Gastrocnemius medialis (tissue), 4 donors: ENCODE measurements at places on chromosomes 3 and 15.
A peak's percentile ranks its signal among the peaks of the same experiment; 100 is the strongest.

GRCh38 chr3:36957862-36958686 is 13.2 kb upstream of the TRANK1 start:
- no peak for DNase-seq

DNA sequence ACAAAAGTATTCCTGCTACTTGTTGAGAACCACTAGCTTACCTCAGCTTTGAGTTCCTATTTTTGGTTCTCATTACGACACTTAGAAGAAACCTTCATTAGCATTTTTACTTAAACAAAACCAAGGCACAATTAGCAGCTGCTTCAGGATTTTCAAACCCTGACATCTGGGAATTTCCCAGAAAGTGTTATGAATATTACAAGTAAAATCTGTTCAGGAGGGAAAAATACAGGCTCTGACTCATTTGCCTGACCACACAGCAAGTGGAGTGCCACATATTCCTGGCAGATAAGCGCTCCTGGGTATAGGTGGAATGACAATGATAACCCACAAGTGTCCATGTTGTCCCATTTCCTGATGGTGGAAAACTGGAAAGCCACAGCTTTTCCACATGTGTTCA is 10.3 kb upstream of the RFTN1 start:
- no peak for DNase-seq

- DNase-seq: no peak
Measured at GRCh38 chr15:89375093-89376005, 40.7 kb upstream of the POLG start.

GRCh38 chr3:128867200-128868125 is 12.0 kb upstream of the ACAD9 start:
- DNase-seq: no peak

DNA sequence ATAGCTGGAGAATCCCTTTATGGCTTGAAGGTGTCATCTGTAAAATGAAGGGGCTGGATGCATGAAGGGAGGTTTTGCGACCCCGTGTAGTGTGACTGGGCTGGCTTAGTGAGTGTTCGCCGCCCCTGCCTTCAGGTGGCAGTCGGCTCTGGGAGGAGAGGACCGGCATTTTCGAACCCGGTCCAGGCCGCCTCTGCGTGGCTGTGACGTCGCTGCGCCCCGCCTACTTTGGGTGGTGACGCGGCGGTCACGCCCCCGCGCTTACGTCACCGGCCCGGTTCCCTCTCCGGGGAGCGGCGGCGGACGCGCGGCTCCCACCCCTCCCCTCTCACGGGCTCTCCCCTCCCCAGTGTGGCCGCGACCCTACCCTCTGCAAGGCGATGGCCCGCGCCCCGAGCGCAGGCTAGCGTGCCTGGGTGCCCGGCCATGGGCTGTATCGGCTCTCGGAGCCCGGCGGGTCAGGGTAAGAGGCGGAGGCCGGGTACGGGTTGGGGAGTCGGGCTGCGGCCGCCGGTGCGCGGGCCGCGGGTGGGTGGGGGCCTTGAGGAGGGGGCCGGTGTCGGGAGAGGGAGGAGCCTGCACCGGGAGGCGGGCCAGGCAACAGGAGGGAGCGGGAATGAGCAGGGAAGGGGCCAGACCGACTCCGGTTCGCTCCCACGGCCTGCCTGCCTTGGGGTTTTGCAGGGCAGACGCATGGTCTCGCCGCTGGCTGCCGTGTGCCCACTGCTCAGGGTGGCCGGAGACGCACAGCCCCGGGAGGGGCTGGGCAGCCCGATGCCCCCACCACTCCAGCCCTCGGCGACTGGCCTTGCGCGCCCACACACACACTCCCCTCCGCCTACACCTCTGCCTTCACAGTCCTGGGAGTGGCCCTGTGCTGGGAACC is 1.5 kb upstream of the FAM131A start:
- DNase-seq: peak; percentile 69

DNA sequence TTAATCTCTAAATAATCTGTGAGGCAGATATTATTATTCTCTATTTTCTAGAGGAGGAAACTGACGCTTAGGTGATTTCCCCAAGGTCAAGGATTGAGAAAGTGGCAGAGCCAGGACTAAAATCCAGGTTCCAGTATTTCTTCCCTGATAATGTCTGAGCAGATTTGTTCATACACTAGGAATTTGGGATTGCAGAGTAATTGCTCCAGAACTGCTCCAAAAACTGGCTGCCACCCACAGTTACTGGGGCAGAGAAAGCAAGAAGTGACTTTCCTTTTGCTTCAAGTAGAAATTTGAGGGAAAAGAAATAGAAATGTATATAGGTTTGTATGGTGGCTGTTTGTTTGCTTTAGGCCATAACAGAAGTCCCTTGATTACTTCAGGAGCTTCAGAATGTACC is 60.6 kb downstream of the SLC12A8 start:
- DNase-seq: no peak

DNA sequence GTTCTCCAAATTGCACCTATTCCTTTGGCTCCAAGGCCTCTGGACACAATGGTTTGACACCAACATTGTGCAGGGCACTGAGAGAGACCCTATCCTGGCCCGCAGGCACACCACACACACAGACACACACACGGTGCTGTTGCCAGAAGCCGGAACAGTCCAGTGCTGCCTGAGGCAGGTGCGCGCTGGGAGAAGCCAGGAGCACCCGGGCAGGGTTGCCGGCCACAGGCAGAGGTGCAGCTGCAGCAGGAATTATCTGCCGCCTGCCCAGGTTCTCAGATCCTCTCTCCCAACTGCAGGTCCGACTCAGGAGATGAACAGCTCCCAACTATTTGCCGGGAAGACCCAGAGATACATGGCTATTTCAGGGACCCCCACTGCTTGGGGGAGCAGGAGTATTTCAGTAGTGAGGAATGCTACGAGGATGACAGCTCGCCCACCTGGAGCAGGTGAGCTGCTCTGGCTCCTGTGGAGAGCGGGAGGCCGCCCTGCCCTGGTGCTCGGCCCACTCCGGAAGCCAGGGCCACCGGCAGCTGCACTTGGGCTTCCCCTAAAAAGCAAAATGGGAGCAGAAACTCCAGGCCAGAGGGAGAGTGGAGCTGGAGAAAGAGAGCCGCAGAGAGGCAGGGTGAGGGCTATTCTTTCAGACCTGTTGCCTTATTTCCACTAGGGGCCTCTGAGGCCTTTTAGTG is 42.9 kb downstream of the CHDH start:
- no peak for DNase-seq

- no peak for DNase-seq
Measured at GRCh38 chr15:31159837-31160236, 58.3 kb upstream of the TRPM1 start.

DNA sequence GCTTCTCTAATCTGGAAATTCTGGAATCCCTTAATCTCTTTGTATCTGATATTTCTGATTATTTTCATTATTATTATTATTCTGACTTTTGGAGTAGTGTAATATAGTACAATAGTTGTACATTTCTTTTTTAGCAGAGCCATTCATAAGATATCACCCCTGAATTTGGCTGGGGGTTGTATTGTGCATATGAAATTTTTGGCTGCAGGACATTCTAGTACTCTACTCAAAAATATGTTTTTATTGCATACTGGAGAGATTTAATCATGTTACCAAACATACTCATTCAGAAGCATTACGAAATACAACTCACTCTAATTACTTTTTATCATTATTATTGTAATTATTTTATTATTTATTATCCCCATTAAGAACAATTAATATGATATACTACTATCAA is 589.7 kb upstream of the KCNMB2 start:
- no peak for DNase-seq
